ENCODE measurements at places on chromosomes 6 and 20.

DNA sequence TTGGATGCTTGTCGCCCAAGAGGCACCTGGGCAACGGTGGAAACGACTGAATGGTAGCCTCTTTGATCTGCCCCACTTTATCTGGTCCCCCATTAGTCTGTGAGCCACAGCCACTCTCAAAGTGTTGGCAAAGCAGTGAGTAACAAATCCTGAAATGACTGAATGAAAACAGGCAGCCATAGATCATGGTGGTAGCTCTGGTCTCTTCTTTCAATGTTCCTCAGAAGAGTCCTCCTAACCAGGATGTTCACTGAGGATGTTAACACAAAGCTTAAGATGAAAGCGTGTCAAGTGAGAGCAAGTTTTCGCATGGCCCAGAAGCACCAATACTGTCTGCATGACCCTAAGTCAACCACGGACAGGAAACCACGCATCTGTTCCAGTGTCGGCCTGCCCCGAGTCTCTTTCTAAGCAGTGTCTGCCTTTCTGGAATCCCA lies 107.3 kb downstream of the IRF4 start:
- no peak for DNase-seq

- no peak for DNase-seq
Measured at GRCh38 chr6:112409311-112409710, 62.2 kb downstream of the RFPL4B start.

DNA sequence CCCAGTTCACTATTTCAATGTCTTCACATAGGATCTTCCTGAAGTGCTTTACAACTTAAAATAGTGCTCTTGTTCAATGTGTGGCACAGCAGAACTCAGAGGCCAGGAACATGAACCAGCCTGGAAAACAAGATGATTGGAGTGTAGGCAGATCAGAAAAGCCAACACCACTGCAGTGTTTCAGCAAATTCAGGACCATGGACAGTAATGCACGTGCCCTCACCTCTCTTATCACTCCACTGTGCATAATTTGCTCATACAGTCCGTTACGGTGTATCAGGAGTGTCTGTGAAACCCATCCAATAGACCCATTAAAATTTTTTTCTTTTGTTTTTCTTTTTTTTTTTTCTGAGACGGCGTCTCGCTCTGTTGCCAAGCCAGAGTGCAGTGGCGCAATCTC lies 27.6 kb upstream of the HACE1 start:
- DNase-seq: no peak

DNA sequence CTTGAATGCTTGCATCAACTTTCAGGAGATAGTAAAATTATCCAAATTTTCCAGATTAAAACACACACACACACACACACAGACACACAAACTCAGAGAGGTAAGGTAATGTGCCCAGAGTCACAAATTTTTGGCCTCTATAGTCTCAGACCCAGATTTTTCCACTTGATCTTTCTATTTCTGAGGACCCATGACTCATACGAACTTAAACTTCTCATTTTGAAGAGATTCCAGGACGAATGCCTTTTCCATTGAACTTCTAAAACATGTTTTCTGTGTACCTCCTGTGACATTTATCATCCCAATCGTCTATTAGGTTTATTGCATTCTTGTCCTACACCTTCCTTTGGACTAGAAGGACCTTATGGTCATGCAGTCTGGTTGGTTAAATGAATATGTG lies 172.9 kb upstream of the COL21A1 start:
- no peak for DNase-seq

GRCh38 chr20:18066421-18067333 lies 9.0 kb upstream of the OVOL2 start:
- no peak for DNase-seq
